NCI-H1092 treated with DMSO at 0.1 percent for 48 hours (cell line): ENCODE measurements at places on chromosomes 4 and X.

DNA sequence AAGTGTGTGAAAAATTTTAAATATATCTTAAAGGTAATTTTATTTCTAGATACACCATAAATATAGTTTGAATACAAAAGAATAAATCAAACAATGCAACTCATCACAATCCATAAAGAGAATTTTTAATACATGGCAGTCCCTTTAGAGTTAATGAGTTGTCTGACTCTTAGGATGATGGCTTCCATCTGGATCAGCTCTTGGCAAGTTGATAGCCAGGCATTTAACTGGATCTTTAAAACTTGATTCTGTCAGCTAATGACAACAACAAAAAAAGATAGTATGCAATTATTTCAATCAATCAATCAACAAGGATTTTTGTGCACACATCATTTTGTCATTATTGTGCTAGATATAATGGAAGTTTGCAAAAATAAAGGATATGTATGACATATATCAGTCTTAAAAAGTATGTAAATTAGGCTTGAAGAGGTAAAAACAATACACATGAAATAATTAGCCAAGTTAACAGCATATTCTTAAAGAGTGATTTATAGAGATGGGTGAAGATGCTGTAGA lies 174.9 kb upstream of the PCDH18 start:
- no peak for DNase-seq

DNA sequence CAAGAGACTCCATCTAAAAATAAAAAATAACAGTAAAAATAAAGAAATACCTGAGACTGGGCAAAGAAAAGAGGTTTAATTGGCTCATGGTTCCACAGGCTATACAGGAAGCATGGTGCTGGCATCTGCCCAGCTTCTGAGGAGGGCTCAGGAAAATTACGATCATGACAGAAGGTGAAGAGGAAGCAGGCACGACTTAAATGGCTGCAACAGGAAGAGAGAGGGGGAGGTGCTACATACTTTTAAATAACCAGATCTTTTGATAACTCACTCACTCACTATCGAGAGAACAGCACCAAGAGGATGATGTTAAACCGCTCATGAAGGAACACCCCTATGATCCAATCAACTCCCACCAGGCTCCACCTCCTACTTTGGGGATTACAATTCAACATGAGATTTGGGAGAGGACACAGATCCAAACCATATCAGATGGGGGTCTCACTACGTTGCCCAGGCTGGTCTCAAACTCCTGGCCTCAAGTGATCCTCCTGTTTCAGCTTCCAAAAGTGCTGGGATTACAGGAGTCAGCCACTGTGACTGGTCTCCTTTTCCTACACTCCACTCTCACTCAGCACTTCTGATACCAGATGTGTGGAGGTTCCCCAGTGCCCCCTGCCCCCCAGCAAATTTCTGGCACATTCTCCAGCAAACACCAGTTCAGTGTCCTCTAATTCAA lies 11.9 kb upstream of the ZNF157 start:
- no peak for DNase-seq

DNA sequence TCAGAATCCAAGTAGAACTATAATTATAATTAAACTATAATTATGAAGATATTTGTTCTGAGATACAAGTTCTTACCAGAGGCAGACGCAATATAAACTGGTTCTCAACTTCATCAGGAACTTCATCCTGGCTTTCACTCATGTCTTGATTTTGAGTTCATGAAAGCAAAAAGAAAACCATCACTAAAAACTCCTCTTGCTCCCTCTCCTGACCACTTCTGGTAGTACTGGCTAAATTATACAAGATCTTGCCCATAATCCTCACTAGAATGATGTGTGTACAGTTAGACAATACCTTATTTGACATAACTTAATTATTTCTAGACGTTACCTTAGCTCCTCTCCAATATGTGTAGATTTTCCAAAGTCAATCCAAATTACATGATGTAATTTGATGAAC lies 3.7 kb downstream of the TAF7L start:
- DNase-seq: peak; percentile 33

- DNase-seq: peak; percentile 15
Observed at GRCh38 chr4:116055857-116056827, 942.7 kb upstream of the NDST4 start.

- no peak for DNase-seq
Observed at GRCh38 chrX:70432936-70433847, 10.1 kb downstream of the GDPD2 start.
